GM06990 (cell line): ENCODE measurements at places on chromosomes 6 and 20.

DNA sequence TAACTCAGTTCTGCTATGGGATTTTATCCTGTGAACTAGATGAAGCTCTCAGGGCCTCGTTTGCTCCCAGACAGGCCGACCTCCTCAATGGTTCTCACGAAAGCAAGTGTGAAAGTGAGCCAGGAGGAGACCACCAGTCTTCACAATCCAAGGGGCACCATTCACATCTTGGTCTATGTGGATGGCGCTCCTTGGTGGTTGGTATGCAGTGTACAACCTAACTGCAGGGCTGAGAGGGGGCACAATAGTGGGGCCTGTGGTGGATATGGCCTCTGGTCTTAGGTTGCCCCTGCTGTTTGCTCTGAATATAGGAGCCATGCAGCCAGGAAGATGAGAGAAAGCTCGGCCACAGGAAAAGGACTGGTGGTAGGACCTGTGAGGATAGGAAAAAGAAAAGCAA, 24.7 kb downstream of the TRIM26 start:
- no peak for DNase-seq

DNA sequence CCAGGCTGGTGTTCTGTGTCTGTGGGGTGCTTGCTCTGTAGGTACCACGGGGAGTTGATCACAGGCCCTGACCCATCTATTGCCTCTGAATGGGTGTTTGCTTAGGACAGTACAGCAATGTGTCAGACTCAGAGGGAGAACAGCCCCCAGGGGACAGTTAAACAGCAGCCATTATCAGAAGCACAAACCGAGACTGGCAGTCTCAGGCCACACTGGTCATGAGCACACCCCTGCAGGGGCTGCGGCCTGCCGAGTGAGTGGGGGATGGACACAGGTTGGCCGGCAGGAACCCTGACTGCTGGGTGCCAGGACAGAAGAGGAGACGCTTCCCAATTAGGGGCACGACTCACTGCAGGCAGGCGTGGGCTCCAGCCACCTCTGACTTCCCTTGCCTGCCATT, 395.6 kb downstream of the CDH4 start:
- no peak for DNase-seq

GRCh38 chr6:149990212-149990660, 26.5 kb downstream of the ULBP1 start:
- no peak for DNase-seq

DNA sequence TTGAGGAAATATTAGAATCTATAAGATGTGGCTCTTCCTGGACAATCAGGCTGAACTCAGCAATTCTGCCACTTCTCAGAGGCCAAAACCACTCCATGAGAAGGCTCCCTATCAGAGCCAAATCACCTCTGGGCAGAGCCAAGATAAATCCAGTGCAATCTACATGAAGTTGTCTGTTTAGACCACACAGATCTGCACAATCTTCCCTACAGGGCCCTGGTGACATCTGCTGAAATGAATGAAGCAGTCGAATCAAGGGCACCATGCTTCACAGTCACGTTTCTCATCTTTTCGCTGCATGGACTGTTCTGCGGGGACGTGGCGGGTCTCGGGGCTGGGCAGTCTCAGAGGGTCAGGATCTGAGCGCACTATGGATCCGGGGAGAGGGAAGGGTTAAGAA, 60.1 kb upstream of the CD93 start:
- no peak for DNase-seq

DNA sequence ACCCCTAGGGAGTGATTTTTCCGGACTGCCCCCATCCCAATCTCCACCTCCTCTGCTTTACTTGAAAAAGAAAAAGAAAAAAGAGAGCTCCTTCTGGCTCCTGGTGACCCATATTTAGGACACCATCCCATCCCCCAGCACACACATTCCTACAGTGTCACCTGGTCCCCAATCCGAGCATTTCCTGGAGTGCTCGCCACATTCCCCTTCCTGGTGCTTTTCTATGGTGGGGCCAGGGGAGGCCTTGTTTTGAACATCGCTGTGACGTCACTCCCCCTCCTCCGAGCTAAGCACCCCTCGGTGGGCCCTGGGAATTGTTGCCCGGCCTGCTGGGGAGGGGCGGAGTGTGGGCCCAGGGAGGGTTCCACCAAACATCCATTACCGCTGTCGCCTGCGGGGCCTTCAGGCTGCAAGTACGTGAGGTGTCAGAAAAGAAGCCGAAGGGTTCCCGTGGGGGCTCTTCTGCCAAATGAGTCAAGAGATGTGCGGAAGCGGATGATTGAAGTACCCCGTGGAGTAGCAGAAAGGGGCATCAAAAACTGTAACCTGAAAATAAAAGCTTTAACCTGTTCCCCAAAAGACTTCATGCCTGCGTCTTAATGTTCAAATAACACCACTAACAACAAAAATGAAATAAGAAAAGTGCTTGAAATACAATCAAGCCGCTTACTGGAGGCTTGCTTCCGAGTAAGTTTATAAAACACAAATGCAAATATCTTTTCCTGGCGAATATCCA, 2.8 kb upstream of the FOXC1 start:
- no peak for DNase-seq

DNA sequence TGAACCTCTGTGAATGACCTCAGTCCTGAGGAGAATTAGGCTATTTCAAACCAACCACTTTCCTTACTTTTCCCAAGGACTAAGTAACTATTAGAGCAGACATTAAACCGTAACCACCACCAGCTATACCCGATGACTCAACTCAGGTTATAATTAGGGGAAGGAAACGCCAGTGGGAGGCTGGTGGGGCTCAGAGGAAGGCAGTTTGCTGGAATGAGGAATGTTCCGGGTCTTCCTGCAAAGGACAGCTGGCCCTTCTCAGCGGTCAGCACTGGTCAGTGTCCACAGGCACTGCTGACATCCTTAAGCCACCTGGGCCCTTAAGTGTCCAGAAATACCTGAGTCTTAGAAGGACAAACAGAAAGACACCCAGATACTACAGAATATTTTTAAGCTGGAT, 515.2 kb downstream of the MAFB start:
- DNase-seq, result no peak

DNA sequence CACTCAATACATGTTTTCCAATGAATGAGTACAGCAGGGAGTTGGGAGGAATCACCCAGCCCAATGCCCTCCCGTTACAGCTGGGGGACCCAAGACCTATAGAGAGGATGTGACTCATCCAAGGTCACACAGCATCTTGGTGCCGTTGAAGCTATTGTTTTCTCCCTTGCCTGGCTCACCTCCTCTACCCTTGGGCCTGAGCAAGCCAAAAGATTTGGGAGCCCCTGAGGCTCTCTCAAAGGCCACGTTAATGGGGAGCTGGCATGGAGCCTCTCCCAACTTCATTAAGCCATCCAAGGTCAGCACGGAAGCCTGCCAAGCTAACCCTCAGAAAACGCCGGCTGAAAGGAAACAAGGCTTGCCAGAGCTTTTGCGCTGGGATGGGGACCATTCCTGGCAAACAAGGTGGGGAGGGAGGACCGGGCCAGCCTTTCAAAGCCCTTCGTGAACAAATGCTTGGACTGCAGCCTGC, 30.4 kb downstream of the KCNB1 start:
- no peak for DNase-seq

DNA sequence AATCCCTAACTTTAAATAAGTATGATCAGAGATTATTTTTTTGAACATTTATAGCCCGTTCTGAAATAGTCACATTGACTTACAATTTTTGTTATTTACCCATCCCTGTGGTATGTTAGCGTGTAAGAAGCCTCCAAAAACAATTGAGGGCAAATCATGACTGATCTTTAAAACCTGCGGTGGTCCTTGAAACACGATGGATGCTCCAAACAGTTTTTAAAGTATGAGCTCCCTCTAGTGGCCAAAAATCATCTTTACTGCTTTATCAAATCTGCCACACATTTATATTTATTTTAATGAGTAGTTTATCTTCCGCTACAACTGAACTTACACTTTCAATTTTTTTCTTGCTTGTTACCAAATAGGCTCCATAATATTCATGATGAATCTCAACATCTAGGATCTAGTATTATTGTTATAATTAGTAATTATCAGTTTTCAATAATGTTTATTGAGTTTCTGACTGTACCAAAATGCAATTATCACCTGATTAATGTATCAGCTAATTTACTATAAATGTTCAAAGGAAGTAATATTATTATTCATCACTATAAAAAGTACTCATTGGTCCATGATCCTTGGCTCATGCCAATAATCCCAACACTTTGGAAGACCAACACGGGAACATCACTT, 52.2 kb downstream of the MARCKS start:
- DNase-seq, result no peak

- no peak for DNase-seq
These were observed 122.6 kb upstream of the IFNGR1 start for GRCh38 chr6:137341681-137342195.

- peak; percentile 62 for DNase-seq
These were observed at the start of gene SLC23A2 for GRCh38 chr20:5001174-5002076. Gene SLC23A2, minus strand, starts transcription at chr20:5001510. Its CDS starts 68,948 bp downstream, at chr20:4932562.

- no peak for DNase-seq
These were observed 159.1 kb downstream of the TFAP2C start for GRCh38 chr20:56788041-56788670.

DNA sequence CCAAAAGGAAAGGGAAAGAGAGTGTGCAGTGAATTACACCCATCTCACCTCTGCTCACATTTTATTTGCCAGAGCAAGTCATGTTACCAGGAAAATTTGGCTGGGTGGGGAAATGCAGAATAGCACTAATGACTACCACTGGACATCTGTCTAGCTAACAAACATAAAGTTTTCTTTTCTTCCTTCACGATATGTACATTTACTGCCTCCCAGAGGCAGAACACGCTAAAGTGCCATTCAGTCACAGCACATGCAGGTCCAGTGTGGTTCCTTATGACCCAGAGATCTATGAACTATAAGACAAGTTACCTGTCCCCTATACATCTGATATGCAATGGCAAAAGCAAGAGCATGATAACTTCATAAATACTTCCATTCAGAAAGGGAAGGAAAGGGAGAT, 194.1 kb downstream of the OGFRL1 start:
- DNase-seq, result no peak

GRCh38 chr6:161658211-161658610, 384.4 kb upstream of the AGPAT4 start:
- no peak for DNase-seq

DNA sequence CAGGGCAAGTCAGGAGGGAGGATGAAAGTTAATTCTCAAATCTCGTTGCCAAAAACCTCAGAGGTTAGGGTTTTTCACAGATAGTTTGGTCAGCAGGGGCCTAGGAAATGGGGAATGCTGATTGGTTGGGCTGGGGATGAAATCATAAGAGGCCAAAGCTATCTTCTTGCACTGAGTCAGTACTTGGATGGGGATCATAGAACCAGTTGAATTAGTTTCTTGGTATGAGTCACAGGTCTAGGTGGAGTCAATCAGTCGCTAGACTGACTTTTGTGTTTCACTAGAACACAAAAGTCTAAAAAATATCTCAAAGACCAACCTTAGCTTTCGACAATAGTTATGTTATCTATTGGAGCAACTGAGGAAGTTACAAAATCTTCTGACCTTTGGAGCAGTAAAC, 368.5 kb downstream of the TBC1D32 start:
- no peak for DNase-seq

DNA sequence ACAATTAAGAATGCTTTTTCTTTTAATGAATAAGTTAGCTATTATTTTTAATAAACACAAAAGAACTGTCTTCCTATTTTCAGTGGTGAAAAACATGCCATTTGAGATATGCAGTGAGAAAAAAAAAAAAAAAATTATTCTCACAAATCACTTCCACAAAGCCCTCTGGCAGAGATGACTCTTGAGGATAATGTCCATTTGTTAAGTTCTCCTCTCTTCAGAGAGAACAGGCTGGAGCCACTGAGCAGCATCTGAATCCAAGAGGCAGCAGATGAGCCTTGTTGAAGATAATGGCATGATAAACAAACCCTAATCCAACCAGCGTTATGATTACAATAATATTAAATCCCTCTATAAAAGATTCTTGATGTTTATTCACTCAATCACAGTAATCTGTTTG, 105.0 kb downstream of the PTPRK start:
- DNase-seq, result no peak

DNA sequence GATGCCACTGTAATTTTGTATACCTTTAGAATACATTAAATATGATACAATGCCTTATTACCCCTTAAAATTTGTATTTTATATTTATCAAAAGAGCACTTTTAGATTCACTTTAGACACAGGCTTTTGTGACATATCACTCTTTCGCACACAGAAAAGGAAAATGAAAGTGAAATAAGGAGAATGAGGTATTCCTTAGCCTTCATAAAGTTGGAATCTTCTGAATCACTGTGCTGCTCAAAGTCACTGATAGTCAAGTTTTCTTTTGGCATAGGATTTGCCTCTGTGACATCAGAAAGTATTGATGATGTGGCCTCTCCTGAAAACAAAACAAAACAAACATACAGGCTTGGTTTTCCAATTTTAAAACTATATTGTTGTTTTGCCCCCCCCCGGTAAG, 1097.1 kb downstream of the KIF16B start:
- no peak for DNase-seq

GRCh38 chr20:48607544-48607865, 220.3 kb downstream of the PREX1 start:
- DNase-seq, result no peak

DNA sequence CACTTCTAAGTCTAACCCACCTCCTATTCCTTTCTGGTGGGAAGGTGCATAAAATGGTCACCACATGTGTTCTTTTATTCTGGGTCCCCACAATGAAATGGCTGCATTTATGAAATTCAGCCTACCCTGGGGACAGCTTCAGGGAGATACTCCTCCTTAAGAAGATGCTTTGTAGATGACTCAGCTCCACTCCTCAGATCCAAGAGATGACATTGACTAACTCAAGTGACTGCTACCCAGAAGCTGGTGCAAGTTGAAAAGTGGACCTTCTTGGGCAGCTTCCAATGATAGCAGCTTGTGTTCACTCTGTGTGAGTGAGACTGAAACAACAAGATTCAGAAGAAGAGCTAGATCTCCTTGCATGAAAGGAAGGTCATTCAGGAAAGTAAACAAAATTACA, 113.4 kb downstream of the SCP2D1 start:
- no peak for DNase-seq

GRCh38 chr6:24227556-24227955, 101.5 kb downstream of the NRSN1 start:
- no peak for DNase-seq

- no peak for DNase-seq
These were observed 8.4 kb downstream of the SLC35D3 start for GRCh38 chr6:136930528-136930927.

GRCh38 chr6:139257291-139257690, 34.5 kb downstream of the TXLNB start:
- no peak for DNase-seq

DNA sequence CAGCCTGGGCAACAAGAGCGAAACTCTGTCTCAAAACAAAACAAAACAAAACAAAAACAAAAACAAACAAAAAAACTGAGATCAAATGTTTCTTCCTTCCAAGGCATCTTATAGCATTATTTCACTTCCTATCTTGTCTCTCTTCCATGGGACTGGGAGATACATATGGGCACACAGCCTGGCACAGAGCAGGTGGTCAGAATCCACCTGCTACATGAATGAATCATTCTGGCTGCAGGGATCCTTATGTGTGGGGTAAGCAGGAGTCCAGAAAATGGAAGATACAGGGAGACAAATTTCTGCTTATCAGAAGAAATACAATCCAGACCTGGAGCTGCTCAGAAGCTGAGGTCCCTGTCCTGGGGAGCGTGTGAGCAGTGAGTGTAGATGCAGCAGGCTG, 18.2 kb upstream of the CCM2L start:
- no peak for DNase-seq
